Sciatic nerve (tissue), 2 donors: ENCODE measurements at places on chromosomes 13 and 19. TPM values are rescaled to one million over a fixed set of nuclear protein-coding genes. Genes with fewer than 3 reads are reported as not detected.
A peak's percentile ranks its signal among the peaks of the same experiment; 100 is the strongest.

ZNF566 gene
- 19.8 TPM for total RNA-seq

B3GNT8 gene
- 6.1 TPM for total RNA-seq

ZNF296 gene
- 0.45 TPM for total RNA-seq

SGCG gene
- total RNA-seq, result 1.3 TPM

TMEM161A gene
- 20.7 TPM for total RNA-seq

ZNF345 gene
- 9.7 TPM for total RNA-seq

CYP4F2 gene
- not detected for total RNA-seq

SOHLH2 gene
- total RNA-seq, result 0.36 TPM

ZNF560 gene
- total RNA-seq, result not detected

SIAH3 gene
- not detected for total RNA-seq

KLHL26 gene
- 26.1 TPM for total RNA-seq

UHRF1 gene
- total RNA-seq, result 1.2 TPM

ACP7 gene
- 1.6 TPM for total RNA-seq

KLK3 gene
- total RNA-seq, result not detected

GRCh38 chr19:47274891-47275761 is 441 bp downstream of the INAFM1 start:
- peak; percentile 78 for DNase-seq

GRCh38 chr19:46025835-46026234 is 3.0 kb upstream of the PGLYRP1 start:
- no peak for DNase-seq

DNA sequence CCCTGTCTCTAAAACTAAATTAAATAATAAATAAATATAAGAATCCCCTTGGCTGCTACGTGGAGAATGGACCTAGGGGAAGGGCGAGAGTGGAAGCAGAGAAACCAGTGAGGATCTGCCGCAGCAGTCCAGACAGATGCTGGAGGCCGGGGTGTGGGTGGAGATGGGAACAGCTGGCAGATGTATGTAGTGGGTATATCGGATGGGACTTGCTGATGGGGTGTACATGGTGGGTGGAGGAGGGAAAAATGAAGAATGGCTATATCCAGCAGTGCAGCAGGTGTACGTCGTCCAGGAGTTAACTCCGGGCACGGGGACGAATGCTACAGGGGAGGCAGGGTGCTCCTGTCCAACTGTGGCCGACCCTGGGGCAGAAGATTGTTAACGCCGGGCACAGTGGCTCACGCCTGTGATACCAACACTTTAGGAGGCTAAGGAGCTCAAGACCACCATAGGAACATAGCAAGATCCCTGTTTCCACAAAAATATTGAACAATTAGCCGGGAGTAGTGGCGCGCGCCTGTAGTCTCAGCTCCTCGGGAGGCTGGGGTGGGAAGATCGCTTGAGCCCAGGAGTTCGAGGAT is 654 bp downstream of the CEP89 start:
- no peak for DNase-seq

GRCh38 chr13:26502826-26503225 is 54.7 kb upstream of the WASF3 start:
- DNase-seq, result no peak

DNA sequence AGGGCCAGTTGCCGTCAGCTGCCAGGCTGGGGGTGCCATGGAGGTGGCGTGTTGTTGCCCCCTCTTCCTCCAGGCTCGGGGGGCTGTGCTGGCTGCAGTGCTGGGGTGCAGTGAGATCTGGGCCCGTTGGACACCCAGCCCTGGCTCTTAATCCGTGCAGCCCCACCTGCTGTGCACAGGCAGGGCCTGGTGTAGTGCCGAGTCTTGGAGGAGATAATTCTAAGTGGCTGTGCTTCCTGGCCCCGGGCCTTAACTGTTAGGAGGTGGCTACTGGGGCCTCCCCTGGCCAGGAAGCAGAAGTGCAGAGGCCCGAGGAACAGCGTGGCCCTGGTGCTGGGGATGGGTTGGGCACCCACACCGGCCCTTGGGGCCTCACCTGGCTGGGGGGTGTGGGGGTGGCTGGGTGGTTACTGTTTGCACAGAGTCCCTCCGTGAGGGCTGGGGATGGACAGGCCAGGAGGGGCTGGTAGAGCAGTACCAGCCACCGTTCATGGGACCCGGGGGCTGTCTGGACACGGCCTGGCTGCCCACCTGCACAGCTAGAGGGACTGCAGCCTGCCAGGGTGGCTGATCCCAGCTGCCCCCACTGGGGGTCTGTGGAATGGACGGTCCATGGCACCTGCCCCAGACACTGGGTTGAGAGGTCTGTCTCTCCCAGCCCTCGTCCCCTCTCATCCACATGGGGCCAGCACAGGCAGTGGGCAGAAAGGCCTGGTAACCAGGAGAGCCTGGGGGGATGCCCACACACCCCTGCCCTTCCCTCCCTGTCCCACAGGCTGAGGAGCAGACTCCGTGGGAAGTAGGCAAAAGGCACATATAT is 3.3 kb downstream of the GPX4 start:
- DNase-seq, result no peak

DNA sequence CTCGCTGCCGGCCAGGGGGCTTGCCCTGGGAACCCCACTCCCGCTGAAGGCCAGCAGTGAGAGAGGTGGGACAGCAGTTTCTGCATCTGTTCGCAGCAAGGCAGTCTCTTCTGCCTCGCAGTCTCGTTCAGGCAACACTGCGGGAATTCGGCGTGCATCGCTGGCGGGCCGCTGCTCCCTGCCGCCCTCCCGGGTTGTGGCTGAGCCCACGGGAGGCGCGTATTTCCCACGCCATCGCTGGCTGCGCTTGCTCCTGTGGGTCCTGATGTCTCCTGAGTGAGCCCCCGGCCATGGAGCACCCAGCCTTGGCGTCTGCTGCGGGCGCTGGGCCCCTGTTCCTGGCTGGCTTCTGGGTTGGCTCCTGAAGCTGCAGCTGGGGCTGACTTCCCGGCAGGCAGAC is 227.9 kb downstream of the TEX29 start:
- no peak for DNase-seq

- no peak for DNase-seq
Measured at GRCh38 chr13:28384789-28385188, 110.1 kb downstream of the FLT1 start.

DNA sequence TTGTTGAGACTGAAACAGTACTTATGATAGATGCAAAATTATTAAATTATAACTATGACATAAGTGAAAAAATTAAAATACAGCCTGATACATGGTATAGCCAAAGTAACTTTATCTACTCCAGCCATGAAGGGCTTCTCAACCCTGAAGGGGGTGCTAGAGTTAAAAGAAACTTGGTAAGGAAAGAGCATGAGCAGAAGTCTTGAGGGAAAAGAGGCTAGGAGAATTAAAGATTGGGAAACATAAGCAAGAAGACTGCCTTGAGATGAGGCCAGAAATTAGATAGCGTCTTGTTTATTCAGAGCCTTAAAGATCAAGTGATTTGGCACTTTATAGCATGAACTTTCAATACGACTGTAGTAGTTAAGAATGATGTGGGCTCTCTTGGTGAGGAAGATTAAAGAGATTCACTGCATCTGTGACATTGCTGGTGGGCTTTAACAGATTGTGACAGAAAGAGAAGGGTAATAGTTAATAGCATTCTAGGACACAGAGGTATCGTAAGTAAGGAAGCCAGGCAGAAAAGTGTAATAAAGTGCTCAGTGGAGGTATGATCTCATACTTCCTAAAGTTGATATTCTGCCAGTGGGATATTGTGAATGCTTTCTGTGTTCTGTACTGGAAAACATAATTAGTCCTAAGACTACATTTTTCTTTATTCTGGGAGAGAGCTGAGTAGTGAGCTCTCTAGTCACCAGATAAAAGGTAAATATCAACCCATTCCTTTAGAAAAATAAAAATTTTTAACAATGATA is 385.4 kb upstream of the PRR20A start:
- no peak for DNase-seq

DNA sequence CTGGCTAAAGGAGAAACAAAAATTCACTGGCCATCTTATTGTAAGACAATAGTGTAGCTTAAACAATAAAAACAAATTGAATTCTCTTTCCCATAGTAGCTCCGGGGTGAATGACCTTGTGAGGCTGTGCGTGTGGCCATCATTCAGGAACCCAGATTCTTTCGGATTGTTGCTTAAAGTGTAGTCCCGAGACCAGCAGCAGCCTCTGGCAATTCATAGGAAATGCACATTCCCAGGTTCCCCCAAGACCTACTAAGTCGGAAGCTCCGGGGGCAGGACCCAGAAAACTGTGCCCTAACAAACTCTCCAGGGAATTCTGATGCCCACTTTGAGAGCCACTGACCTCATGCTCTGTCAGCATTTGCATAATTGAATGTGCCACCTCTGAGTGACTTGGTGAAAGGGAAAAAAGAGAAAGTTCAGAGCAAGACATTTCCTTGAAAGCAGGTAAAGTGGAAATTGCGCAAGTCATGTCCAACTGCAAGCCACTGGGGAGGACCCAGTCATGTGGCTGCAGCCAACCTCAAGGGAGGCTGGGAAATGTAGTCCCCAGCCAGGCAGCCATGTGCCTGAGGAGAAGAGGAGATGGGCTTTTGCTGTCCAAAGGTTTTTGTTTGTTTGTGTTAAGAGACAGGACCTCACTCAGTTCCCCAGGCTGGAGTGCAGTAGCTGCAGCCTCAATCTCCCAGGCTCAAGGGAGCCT is 50.7 kb upstream of the PNMA8B start:
- DNase-seq, result peak; percentile 63

- DNase-seq, result peak; percentile 83
Measured at GRCh38 chr19:2648528-2648937, 54.0 kb downstream of the GNG7 start.

- DNase-seq, result no peak
Measured at GRCh38 chr13:99484473-99484872, 16.8 kb upstream of the TM9SF2 start.

GRCh38 chr13:78845656-78846365 is 186.9 kb upstream of the OBI1 start:
- no peak for DNase-seq

- DNase-seq, result no peak
Measured at GRCh38 chr13:108168929-108169328, 46.4 kb downstream of the LIG4 start.

DNA sequence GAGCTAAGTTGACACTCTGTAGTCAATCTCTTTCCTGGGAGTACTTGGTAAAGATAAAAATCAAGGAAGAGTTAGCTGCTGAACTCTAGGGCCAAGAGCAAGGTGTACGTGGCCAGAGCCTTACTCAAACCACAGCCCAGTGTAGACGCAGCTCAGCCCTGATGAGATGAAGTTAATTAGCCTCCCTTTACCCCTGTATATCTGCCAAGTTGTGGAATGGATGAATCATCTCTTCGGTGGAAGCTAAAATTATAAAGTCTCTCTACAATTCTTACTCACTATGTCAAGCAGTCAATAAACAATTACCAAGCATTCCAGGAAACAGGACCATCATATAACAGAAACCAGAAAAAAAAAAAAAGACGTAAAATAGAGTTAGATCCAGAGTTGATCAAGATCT is 146.9 kb upstream of the UFM1 start:
- DNase-seq, result no peak

GRCh38 chr19:56141417-56141993 is 418 bp downstream of the ZNF444 start:
- peak; percentile 69 for DNase-seq

DNA sequence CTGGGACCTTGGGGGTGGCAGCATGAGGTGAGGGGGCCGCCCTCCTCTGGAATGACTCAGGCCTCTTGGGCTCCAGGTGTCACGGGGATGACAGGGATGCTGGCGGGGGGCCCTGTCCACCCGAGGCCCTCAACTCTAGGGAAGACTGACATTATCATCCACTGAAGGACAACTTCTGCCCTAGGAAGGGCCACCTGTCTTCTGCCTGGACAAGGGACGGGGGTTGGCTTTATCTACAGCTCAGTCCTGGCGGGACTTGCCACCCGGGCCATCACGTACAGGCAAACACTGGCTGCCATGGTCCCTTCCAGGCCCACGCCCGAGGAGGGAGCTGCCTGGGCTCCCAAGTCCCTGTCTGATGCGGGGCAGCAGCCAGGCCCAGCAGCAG is 130.7 kb downstream of the STK24 start:
- DNase-seq, result no peak

DNA sequence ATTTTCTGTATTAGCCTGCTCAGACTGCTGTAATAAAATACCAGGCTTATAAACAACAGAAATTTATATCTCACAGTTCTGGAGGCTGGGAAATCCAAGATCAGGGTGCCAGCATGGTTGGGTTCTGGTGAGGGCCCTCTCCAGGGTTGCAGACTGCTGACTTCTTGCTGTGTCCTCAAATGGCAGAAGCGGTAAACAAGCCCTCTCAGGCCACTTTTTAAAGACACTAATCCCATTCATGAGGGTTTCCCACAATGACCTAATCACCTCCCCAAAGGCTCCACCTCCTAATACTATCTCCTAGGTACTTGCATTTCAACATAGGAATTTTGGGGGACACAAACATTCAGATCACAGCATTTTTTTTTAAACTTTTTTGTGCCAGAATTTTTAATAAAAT is 159.3 kb downstream of the PDS5B start:
- DNase-seq, result no peak

DNA sequence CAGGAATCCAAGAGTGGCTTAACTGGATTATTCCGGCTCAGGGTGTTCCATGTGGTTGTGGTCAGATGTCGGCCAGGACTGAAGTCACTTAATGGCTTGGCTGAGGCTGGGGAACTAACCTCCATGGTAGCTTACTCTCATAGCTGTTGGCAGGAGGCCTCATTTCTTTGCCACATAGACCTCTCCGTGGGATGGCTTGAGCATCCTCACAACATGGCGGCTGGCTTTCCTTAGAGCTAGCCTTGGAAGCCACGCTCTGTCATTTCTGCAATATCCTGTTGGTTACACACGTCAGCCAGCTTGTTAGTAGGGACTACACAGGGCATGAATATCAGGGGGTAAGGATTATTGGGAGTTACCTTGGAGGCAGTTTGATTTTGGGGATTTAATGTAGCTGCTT is 5.1 kb downstream of the CRX start:
- DNase-seq, result no peak

DNA sequence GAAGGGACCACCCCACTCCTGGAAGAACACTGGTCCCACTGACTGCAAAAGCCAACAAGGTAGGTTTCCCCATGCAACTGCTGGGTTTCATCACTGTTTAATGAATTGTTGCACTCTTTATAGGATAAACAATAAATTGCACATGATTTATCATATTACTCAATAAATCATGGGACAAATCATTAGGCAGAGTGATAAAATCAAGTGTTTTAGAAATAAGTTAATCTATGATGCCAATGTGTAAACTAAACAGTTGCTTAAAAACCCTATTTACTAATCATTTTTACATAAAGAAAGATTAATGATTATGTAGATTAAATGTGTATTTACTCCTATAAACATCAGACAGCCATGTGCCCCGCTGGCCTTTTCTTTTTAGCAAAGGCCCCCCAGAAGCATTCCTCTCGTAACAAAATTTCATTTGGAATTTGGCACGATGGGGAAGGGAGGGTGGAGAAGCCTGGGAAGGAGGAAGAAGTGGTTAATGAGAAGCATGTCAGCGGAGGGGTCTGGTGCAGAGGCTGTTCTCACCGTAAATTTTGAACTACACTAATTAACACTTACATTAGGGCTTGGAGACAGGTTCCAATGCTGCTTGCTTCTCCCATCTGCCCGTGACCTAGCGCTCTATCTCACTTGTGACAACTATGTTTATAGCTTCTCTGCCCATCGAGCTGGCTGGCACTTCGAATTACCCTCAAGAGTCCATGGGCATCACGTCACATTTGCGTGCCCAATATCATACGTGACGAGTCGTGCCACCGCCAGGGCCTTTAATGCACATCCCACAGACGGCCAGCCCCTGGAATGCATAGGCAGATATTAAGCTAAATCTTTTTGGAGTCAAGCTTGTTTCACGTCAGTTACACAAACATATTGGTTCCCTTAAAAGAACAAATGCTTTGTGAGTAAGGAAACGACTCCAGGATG is 357.7 kb upstream of the TSHZ3 start:
- no peak for DNase-seq

GRCh38 chr19:13425151-13425550 is 81.1 kb downstream of the CACNA1A start:
- DNase-seq, result no peak

GRCh38 chr19:35011091-35011689 is 11.1 kb downstream of the GRAMD1A start:
- no peak for DNase-seq
